ENCODE measurements at places on chromosomes 5 and 9.
A peak's percentile ranks its signal among the peaks of the same experiment; 100 is the strongest.

GRCh38 chr5:33231935-33232334 is 208.8 kb upstream of the TARS1 start:
- DNase-seq: no peak

DNA sequence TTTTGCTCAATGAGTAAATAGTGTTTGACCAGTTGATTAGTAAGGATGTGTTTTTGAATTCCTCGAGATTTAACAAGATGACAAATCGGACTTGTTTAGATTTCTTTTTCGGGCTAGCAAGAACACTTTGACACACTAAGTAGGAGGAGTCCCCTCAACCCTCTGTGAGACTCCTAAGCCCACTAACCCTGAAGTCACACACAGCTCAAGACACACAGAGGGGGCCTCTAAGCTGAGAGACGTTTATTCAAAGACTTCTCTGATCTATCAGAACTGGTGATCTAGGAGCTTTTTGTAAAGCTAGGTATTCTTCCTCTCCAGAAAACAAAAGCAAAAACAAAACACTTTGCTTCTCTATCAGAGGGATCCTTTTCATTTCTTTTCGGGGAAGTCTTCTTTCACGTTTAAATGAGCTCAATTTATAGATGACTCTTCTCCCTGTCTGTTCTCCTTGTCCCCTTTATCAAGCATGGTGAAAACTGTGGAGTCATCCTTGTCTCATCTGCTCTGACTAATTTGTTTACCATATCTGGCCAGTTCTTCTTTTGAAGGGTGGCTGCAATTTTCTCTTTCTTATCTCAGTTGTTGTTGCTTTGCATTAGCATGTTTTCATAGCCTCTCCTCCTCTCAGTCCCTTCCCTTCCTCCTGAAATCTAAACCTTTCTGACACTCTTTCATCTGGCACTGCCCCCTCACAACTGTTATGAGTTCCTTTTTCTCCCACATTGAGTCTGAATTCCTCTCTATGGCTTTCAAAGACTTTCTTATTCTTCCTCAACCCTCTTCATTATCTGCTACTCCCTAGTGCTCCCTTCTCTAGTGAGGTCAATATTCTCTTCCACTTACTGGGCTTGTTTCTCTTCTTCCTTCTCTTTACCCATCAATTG is 68.5 kb upstream of the RAI14 start:
- DNase-seq: no peak

DNA sequence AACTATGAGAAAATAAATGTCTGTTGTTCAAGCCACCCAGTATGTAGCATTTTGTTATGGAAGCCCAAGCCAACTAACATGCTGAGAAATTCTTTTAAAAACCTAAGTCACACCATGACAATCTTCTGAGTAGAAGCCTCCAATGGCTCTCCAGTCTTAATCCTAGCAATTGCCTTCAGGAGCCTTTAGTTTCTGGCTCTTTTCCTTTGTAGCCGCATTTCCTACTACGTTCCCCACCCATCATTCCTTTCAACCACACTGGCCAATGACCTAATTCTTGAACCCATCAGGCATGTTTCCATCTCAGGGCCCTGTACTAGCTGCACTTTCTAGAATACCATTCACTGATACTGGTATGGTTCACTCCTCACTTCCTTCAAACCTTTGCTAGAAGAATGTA is 2.1 kb upstream of the MRPS30 start:
- no peak for DNase-seq

DNA sequence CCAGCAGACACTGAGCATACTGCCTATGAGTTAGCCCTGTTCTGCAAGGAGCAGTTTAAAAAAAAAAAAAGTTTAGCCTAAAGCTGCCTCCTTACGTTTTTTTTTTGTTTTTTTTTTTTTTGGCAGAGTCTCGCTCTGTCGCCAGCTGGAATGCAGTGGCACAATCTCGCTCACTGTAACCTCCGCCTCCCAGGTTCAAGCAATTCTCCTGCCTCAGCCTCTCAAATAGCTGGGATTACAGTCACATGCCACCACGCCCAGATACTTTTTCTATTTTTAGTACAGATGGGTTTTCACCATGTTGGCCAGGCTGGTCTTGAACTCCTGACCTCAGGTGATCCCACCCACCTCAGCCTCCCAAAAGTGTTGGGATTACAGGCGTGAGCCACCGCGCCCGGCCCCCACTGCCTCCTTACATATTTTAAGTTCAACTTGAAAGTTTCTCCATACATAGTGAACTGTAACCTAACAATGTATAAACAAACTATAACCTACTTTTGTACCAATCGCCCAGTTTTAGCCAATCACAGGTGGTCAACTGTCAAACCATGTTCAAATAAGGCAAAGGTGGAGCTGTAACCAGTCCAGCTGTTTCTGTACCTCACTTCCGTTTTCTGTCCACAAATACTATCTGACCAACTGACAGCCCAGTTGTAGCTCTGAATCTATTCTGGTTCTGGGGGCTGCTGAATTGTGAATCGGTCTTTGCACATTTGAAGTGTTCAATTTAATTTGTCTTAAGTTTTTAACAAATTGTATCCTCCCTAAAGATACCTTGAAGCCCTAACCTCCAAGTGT is 17.1 kb downstream of the GKAP1 start:
- DNase-seq: no peak

DNA sequence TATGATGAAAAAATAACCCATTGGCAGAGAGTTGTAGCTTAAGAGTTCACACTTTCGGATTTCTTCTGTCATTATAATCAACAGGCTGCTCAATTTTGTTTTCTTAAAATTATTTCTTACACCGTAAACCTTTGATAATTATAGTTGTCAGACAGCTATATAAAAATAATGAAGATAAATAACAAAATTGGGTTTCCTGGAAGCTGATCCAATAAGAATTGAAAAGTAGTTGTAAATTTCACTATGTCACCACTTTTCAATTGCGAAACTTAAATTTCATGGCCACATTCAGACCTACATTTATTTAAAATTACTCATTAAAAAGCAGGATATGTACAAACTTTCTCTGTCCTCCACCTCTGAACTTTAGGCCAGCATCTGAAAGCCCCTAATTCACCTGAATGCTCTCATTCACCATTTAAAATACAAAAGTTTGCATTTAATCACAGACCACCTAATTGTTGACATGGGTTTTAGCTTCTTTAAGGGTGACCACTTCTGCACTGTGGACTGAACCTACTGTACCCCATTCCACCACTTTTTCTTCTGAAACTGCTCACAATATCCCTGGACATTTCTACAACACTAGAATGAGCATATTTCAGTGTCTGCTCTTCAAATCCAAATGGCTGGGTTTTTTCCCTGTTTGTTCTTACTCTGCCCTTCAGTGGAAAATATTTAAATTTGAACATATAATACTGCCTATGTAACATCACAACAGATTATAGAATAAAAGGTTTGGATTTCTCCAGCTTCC is 680 bp downstream of the SELENOP start:
- no peak for DNase-seq

DNA sequence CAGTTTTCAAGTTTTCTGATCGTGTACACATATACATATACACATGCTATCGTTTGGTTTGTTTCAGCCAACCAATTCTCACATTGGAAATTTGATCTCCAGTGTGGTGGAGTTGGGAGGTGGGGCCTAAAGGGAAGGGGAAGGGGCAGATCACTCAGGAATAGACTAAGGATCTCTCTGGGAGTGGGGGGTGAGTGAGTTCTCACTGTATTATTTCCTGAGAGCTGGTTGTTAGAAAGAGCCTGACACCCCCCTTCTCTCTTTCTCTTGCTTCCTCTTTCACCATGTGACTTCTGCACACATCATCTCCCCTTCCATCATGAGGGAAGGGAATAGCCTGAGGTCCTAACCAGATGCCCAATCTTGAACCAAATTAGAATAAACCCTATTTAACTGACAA is 551.7 kb downstream of the MAT2B start:
- DNase-seq: no peak

- no peak for DNase-seq
These were observed 454.5 kb downstream of the RASEF start for GRCh38 chr9:82608487-82608886.

DNA sequence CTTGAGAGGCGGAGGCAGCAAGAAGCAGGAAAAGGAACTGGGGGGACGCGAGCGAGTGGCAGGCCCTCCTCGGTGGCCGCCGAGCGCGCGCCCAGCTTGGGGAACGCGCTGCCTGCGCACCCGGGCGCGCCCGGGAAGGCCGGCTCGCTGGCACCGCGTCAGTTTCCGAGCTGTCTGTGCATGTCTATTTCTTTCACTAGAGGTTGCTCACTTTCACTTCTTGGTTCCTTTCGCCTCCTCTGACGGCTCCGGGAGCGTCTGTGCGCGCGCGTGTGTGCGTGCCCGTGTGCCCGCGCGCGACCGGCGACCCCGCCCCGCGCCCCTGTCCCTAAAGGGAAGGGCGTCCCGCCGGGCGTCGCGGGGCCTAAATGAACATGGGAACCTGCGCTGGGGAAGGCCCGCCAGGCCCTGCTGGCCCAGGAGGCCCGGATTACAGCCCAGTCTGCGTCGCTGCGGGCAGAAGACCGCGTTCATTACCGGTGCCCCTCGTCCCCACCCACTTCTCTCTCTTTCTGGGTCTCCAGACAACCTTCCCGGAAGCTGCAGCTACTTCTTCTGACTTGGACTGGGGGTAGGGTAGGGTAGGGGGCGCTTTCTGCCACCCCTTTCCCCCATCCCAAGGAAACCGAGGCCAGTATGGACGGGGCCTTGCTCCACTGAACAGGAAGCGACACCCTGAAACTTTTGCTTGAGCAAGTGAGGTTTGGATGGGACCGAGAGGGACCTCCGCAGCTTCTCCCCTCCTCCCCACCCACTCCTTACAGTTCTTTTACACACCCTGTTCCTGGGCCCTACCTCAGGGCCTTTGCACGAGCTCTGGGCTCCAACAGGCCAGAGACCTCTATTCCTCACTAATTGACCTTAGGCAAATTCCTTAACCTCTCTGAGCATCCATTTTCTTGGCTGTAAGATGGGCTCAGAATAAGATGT is 205.8 kb upstream of the IER5L start:
- DNase-seq: peak; percentile 87

DNA sequence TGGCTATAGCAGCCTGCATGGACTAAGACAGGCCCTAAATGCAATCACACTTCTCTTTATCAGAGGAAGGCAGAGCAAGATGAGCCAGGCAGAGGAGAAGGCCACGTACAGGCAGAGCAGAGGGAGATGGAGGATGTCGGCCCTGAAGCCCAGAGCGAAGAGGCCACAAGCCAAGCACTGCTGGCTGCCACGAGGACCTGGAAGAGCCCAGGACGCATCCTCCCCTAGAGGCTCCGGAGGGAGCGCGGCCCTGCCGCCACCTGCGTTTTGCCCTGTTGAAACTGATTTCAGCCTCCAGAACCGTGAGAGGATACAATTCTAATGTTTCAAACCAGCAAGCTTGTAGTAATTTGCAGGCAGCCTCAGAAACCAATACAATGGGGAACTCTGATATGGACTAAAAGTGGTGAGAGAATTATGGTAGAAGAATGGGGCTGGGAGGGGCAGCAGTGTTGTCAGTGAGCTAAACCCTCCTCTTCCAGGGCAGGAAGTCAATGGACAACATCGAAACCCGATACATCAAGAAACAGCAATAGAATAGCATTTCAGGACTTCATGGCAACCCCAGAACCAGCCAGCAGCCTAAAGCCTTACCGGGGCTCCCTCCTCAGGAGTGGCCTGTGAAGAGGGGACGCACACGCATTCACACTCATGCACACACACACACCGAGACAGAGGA is 32.6 kb downstream of the ADAMTS2 start:
- DNase-seq: no peak

- DNase-seq: no peak
These were observed 59.5 kb upstream of the ALDH1B1 start for GRCh38 chr9:38333047-38333446.

DNA sequence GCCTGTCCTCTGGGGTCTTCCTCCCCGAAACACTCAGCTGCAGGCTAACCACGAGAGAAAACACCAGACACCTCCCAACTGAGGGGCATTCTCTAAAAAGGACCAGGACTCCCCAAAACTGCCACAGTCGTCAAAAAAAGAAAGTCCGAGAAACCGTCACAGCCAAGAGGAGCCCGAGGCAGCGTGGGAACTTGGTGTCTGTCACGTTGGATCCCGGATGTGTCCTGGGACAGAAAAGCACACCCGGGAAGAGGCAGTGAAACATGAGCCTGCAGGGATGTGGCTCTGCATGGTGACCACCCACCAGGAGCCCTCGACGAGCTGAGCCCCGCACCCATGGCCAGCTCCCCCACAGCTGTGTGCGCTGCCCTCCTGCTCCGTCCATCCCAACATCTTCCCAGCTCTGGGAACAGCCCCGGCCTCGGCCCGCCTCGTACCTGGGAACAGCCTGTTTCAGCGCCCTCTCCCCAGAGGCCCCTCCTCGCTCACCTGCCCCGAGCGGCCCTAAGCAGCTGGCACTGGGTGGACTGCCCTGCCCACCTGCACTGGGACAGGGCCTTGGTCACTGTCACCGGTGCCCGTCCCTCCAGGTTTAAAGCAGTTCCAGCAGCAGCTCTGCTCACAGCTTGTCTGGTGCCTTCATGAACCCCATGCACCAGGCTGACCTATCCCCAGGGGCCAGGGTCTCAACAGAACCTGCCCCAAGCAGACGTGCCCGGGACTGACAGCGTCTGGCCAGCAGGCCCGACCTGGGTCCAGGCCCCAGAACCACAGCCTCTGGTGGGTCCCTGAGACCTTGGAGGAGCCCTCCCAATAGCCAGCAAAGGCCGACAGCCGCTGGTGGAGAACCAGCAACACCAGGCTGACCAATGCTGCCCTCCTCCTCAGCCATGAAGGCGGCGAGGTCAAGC is 10.9 kb downstream of the SLC12A7 start:
- DNase-seq: no peak

- DNase-seq: no peak
These were observed 8.6 kb downstream of the BRD3 start for GRCh38 chr9:134059188-134059641.

DNA sequence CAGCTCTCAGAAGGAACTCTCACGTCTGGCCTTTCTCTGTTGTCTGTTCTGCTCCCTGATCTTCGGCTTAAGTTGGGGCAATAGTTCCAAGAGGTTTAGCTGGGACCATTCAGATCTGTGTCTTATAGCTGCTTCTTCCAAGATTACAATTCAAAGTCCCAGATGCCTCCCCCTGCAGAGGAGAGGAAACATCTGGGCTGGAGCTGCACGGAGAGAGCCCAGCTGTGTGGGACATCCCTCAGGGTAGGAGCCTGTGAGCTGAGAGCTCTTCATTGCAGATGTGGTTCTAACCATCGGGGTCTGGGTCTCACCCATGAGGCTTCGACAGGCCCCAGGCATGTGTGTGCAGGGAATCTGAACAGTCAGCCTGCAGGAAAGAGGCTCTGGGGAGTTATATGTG is 9.0 kb upstream of the PHF19 start:
- no peak for DNase-seq

DNA sequence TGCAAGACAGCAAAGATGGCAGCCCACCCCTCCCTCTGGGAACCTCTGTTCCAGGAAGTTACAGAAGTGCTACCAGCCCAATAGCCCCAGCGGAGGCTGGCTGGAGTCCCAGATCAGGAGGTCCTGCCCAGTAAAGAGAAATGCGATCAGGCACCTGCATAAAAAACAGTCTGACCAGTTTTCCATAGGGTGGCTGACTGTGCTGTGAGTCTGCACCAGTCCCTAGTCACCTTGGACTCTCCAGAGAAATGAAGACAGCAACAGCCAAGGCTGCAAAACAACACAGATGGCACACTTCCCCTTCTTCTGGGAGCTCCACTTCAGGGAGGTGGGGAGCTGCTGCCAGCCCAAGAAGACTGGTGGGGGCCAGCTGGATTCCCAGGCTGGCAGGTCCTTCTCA is 265.5 kb upstream of the PCSK5 start:
- no peak for DNase-seq

GRCh38 chr5:10451137-10451824 is 9.6 kb downstream of the ROPN1L start:
- DNase-seq: no peak
